B cell (primary cell): ENCODE measurements at places on chromosomes 2 and 18. TPM values are rescaled to one million over a fixed set of nuclear protein-coding genes. Genes with fewer than 3 reads are reported as not detected.

The DYNAP gene
- total RNA-seq: not detected in 2 replicates

DNA sequence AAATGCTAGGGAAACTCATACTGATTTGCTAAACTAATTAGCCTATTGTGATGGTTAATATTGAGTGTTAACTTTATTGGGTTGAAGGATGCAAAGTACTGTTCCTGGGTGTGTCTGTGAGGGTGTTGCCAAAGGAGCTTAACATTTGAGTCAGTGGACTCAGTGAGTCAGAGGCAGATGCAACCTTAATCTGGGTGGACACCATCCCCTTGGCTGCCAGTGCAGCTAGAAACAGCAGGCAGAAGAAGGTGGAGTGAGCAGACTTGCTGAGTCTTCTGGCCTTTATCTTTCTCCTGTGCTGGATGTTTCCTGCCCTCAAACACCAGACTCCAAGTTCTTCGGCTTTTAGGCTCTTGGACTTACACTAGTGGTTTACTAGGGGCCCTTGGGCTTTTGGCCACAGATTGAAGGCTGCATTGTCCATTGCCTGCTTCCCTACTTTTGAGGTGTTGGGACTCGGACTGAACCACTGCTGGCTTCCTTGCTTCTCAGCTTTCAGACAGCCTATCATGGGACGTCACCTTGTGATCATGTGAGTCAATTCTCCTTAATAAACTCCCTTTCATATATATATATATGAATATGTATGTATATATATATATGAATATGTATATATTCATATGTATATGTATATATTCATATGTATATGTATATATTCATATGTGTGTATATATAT lies 69.7 kb downstream of the RPRM start:
- H3K36me3 ChIP-seq: no peaks in the 10 kb centered on the region
- no peaks in the 10 kb centered on the region for H3K27me3 ChIP-seq
- no peak overlapping the region for H3K4me3 ChIP-seq
- no peaks in the 10 kb centered on the region for H3K4me1 ChIP-seq
- DNase-seq: no peak
- H3K27ac ChIP-seq: no peak overlapping the region

DNA sequence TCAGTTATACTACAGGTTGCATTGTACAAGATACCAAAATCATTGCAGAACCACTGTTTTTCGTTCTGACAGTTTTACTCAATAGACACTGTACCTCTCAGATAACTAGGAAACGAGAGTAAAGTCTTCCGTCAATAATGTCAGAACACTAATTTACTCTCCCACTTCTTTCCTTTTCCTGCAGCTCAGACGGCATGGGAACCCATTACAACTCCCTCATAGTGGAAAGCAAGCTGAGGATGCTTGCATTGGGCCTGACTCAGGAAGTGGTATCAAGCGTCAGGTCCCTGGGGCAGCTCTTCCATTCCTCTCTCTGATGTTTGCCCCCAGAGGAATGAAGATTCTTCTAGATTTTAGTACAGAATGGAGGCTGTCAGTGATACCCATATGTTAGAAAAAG lies 23.9 kb upstream of the FHL2 start:
- no peak for DNase-seq
- peaks cover 3% of the 10 kb centered on the region for H3K27me3 ChIP-seq
- H3K36me3 ChIP-seq: no peaks in the 10 kb centered on the region
- no peaks in the 10 kb centered on the region for H3K4me1 ChIP-seq

DNA sequence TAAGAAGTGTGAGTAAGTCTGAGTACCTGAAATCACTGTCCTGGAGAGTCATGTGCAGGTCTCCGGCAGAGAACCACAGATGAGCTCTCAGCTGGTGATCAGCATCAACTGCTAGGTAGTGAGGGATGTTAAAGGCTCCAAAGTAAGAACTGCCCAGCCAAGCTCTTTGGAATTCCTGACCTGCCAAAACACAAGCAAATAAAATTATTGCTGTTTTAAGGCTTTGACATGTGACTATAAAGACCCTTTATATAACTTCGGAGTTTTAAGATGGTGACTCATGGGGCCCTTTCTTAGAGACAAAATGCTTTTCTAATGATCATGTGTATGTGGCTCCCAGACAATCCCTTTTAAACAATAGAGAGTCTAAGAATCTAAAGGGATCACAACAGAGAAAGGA lies 855.7 kb downstream of the TRIB2 start:
- H3K27ac ChIP-seq: no peak overlapping the region
- DNase-seq: no peak
- H3K27me3 ChIP-seq: no peaks in the 10 kb centered on the region
- no peak overlapping the region for H3K4me3 ChIP-seq

DNA sequence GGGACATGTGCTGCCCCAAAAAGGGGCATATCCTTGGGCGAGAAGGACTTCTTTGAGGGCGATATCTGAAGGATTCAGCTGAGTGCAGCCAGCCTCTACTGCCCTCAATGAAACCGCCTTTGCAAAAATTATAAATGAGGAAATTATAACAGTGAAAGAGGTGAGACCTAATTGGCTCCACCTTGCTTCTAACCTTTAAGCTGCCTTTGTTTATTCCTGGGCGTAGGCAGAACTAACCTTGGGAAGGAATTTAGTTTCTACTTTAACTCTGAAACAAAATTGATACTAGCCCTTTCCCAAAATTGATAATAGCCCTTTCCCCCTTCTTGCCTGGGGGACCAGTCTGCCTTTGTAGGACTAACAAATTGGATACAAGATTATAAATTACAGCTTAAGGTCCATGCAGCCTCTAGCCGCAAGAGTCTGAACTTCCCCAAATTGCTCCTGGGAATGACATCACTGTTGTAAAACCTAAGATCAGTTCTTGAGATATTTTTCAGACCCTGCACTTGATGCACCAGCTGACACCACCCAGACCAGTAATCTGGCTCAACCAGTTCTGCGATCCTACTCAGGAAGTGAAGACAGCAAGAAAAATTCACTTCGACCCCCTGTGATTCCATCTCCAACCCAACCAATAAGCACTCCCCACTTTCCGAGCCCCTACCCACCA lies 36.0 kb upstream of the ASAP2 start:
- H3K27ac ChIP-seq: no peak overlapping the region
- no peaks in the 10 kb centered on the region for H3K36me3 ChIP-seq
- DNase-seq: no peak
- H3K4me1 ChIP-seq: no peaks in the 10 kb centered on the region
- H3K27me3 ChIP-seq: no peaks in the 10 kb centered on the region

GRCh38 chr2:147133286-147133908 lies 711.4 kb upstream of the ACVR2A start:
- H3K36me3 ChIP-seq: no peaks in the 10 kb centered on the region
- no peaks in the 10 kb centered on the region for H3K27me3 ChIP-seq
- H3K27ac ChIP-seq: no peak overlapping the region
- no peak overlapping the region for H3K4me3 ChIP-seq
- no peak for DNase-seq
